ENCODE measurements at places on chromosomes 3 and 15.

- no peak for DNase-seq
Measured at GRCh38 chr15:93495799-93496637, 407.0 kb upstream of the RGMA start.

DNA sequence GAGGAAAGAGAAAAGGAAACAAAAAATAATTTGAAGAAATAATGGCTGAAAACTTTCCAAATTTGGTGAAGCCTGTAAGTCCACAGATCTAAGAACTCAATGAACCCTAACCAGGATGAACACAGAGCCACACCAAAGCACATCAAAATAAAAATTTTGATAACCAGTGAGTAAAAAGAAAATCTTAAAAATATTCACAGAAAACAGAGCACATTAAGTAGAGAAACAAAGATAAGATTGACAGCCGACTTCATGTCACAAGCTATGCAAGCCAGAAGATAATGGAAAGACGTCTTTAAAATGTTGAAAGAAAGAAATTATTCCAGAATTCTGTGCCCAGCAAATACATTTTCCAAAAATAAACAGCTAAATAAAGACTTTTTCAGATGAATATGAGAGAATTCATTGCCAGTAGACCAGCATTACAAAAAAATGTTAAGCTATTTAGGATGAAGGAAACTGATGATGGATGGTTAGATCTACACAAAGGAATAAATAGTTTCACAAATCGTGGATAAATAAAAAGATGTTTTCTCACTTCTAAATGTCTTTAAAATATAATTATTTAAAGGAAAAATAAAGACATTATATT is 140.2 kb upstream of the SKOR1 start:
- DNase-seq = no peak

- no peak for DNase-seq
Measured at GRCh38 chr3:181629029-181629428, 82.7 kb upstream of the SOX2 start.

GRCh38 chr3:15345608-15346137 is 13.3 kb upstream of the SH3BP5 start:
- DNase-seq = no peak

DNA sequence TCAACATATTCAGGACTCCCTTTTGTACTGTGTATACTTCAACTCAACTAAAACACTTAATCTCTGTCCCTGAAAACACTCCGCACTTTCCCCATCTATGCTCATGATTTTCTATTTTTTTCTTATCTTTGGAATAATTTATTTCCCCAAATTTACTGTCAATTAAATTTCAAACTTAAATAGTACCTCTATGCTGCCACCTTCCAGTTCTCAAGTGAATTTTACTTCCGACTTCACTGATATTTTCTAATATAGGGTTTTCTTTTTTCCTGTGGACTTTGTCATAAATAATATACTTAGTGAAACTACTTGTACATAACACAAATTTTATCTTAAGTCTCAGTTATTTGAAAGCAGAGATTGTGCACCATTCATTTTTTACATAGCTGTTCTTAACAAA is 1303.3 kb downstream of the OTOL1 start:
- no peak for DNase-seq

Data from activated T-helper 9 cell treated with anti-CD3 and anti-CD28 coated beads, Interleukin-2, amount 50 U/mL, for 16 hours (primary cell).